ENCODE measurements at places on chromosomes 1 and 21. TPM values are rescaled to one million over a fixed set of nuclear protein-coding genes. Genes with fewer than 3 reads are reported as not detected.

The RNF115 gene
- 8.4 TPM for total RNA-seq

The OVAAL gene
- not detected for total RNA-seq

DNA sequence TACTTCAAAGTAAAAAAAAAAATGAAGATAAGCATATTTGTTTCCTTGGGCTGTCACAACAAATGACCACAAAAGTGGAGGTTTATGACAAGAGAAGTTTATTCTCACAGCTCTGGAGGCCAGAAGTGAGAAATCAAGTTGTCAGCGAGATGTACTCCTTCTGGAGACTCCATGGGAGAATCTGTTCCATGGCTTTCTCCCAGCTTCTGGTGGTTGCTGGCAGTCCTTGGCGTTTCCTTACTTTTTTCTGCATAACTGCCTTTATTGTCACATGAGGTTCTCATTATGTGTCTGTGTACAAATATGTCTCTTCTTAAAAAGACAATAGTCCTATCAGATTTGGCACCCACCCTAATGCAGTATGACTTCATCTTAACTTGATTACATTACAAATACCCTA is 398.3 kb downstream of the KCNT2 start:
- DNase-seq: no peak

- DNase-seq: no peak
These were observed 10.5 kb downstream of the KCNJ15 start for GRCh38 chr21:38267136-38267755.

The SYT2 gene
- under 0.01 TPM for total RNA-seq

The CACHD1 gene
- total RNA-seq: 1.8 TPM

The NBPF10 gene
- 1.3 TPM for total RNA-seq

The CATSPERE gene
- total RNA-seq: 0.13 TPM

DNA sequence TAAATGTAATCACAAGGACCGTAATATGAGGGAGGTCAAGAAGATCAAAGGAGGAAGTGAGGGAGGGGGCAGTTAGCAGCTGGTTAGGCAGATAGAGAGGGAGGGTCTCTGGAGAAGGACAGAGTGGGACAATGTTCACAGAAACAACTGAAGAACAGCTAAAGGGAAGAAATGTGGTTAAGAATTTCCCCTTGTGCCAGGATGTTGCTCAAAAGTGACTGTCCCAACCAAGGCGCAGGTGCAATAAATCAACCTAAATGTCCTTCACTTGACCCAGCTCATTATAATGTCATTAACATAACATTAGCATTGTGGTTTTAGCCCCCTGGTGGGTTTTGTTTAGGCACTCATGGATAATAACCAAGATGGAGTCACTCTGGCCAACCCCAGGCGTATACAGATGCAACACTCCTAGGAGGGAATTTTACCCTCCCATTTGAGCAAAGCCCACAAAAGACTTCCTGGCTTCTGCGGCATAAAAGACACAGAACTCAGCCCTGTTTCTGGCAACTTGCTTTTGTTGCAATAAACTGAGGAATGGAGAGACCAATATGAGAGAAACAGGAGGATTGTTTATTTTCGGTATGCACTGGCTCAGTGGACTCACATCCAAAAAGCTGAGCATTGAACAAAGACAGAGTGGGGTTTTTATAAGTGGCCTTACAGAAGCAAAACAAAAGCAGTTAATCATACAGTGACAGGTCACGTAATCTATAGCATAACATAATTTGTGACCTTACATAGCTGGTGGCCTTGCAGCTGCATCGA is 7.3 kb upstream of the CA6 start:
- no peak for DNase-seq

GRCh38 chr1:232969799-232970198 is 19.4 kb downstream of the NTPCR start:
- no peak for DNase-seq

DNA sequence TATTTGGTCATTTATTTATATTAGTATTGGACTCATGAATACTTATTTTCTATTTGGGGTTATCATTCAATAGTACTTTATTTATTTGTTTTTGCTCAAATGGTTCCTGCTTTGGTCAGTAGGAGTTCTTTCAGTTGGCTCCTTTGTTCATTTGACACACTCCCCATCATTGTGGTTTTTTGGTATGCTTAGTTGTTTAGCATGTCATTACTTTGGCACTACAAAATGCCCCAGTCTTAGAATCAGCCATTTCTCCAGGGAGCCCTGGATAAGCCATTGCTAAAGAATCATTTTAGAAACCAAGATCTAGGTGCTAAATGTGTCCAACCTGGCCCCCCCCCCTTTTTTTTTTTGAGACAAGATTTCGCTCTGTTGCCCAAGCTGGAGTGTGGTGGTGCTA is 61.7 kb upstream of the MRPS6 start:
- DNase-seq: no peak

DNA sequence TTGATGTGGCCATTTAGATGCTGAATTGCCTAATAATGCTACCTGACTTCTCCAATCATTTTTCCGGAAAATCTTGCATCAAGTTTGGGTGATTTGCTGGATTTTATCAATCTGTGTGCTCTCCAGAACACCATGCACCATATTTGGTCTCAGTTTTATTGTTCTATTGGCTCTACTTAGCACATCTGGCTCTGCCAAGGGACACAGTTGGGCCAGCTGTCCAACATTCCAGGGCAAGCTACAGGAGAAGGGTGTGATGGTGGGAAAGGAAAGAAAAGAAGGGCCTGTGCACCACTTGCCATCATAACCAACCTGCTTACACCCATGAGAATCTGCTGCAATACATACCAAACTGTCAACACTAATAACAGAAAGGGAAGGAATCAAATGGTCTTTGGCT is 90.2 kb upstream of the NFIA start:
- no peak for DNase-seq

DNA sequence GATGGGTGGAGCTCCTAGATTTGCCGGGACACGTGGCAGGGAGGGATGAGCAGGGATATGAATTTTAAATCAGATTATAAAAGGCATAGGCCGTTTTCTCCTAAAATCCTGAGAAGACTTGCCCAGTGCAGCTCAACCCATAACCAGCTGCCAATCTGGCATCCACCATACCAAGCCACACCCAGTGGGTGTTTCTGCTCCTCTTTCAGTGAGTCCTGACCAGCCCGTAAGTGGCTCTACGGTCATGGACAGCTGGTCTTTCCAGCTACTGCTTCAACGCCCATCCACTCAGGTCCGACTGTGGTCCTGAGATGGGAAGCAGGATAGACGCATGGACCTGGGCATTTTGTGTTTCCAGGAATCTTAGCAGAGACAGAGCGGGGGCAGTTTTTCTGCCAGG is 107.2 kb downstream of the LAMC2 start:
- DNase-seq: no peak

DNA sequence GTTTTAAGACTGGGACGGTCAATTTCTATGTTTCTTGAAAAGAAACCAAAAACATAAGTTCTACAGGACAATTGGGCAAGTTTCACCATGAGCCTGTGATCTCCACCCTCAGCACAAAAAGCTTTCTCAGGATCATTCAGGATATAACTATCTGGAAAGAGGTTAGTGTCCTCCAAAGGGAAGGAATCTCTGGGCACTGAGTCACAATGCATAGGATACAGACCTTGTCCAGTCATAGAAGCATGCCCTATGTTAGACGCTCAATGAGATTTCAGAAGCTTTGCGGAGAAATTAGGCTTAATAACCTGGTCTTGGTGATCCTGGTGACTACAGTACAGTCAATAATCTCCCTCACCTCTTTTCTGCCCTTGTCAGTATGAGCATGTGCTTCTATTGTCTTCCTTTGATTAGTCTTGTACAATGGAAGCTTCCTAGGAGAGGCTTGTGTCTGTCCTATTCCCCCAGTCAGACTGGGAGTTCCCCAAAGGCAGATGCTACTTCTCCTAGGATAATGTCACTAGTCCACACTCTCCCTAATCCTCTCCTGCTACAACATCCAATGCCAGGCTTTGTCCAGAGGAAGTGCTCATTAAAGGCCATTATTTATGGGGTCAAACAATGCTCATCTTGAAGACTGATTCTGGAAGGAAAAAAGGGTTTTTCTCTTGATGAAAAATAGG is 97.4 kb downstream of the KCNH1 start:
- no peak for DNase-seq

The KIAA1614 gene
- 0.79 TPM for total RNA-seq

DNA sequence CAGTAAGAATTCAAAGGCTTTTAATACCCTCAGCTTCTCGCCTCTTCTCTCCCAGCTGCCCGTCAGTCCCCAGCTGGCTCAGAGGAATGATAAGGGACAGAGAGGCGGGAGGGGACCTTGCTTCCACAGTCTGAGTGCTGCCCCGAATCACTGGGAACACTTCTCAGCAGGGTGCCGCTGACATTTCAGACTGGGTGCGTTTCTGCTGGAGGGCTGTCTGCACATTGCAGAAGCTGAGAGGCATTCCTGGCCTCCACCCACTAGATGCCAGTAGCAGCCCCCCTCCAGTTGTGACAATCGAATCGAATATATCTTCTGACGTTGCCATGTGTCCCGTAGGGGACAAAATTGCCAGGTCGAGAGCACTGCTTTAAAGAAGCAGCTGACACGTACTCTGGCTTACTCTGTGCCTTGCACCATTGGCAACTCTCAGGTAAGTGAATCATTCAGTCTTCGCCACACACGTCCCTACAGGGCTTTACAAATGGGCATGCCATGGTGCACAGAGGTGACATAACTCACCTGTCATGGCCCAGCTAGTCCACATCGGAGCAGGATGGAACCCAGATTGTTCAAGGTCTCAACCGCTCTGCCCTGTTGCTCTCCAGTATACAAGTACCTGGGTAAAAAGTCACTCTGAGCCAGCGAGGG is 23.9 kb downstream of the CTNNBIP1 start:
- no peak for DNase-seq

The PADI2 gene
- total RNA-seq: 1.0 TPM

- DNase-seq: no peak
These were observed 5.6 kb upstream of the POFUT2 start for GRCh38 chr21:45293220-45293725.

- DNase-seq: no peak
These were observed 17.9 kb upstream of the DYRK1A start for GRCh38 chr21:37348664-37349063.

DNA sequence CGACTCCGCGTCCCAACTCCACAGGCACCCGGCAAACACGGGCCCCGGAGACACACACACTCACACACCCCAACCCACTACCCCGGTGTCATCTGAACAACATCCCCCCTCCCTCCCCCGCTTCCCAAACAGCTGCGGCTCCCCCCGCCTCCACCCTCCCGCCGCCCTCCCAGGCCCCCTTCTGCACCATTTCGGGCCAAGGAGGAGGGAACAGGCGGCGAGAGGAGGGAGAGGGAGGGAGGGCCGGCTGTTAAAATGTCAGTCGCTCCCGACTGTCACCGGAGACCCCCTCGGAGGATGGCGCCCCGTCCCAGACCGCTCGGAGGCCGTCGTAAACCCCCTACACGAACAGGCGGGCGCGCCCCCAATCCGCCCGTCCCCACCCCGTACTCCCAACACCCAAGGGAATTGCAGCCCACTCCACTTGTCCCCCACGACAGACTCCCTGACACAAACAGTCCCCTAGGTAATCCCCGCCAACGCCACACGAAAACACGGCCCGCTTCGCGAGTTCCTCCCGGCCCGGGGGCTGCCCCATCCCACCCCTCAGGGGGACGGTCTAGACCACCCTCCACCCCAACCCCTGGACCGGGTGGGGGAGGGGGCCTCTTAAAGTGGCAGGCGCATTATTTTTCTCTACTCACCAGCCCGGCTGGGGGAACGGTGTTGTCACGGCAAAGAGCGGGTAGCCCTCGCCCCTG is 583 bp downstream of the MEF2D start:
- no peak for DNase-seq

The UBASH3A gene
- not detected for total RNA-seq

DNA sequence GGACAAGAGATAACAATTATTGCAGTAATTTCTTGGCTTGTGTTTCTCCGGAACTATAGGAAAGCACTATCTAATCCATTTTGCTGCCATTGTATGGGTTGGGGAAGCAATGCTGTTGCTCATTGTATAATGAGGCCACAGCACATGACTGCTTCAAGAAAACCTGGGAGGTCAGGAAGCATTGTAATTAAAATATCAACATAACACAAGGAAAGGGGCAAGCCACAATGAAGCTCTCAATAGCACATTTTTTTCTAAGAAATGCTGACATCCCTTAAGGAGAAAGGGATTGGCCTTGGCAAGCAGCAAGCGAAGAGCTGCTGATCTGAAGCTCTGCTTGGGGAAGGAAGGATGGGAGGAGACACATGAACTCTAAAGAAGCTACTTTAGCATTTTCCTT is 44.0 kb downstream of the PLPP3 start:
- no peak for DNase-seq

The CFH gene
- total RNA-seq: 22.9 TPM

DNA sequence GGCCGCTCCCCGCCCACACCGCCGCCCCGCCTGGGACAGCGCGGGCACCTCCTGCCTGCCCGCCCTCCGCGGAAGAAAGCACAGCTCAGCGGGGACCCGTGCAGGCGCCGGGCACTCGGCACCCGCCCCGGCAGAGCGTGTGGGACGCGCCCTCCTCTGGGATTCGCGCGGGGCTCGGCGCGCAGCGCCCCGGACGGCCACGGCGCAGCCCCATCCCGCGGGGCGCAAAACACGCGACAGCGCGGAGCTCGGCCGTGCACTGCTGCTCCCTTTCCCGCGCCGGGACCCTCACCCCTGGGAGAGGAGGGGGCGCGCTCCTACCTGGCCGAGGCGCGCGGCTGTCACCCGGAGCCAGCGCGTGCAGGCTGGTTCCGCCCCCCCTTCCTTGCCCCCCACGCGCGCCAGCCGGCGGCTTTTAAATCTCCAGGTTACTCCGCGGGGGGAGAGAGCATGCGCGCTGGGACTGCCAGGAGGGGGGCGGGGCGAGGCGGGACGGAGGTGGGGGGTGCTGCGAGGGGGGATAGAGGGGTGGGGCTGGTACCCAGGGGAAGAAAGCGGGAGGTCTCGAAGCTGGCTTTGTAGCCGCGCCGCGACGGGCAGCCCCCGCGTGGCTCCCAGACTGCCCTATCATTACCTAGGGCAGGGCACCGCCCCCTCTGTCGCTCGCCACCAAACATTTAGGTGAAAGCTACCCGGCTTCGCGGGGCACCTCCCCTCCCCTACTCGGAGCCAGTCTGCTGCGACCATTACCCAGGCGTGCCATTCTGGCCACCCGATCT is at the start of gene SLC45A3:
Gene SLC45A3 (minus strand): TSS at position 437 of the 779 bp plus-strand sequence. CDS start 15,853 bp downstream, outside the sequence.
- DNase-seq: no peak

GRCh38 chr1:55195521-55196233 is 19.5 kb downstream of the USP24 start:
- DNase-seq: peak; percentile 66

DNA sequence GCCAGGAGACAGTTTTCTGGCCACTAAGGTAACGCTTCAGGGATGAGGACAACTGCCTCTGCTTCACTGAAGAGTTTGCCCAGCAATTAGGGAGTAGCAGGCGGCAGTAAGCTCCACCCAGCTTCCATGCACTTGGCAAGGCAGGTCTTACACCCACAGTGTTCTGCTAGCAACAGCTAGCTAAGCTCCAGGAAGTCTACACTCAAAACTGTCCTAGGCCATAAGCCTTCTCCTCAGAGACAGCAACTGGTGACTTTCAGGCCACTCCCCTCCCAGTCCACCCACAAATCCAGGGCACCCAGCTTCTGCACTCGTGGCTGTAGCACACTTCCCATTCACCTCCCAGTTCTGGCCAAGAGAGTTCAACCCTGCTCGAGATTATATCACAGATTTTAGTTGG is 47.3 kb downstream of the KMO start:
- DNase-seq: no peak

The CDK18 gene
- 2.2 TPM for total RNA-seq

- DNase-seq: peak; percentile 96
These were observed 1.8 kb downstream of the CLDN17 start for GRCh38 chr21:30164796-30165195.

All from bronchial epithelial cell (primary cell).